CD4-positive, CD25-positive, alpha-beta regulatory T cell (primary cell): ENCODE measurements at places on chromosomes 5 and 9. TPM values are rescaled to one million over a fixed set of nuclear protein-coding genes. Genes with fewer than 3 reads are reported as not detected.

- H3K4me1 ChIP-seq: no peaks in the 10 kb centered on the region
- H3K36me3 ChIP-seq: no peaks in the 10 kb centered on the region
- no peak overlapping the region for H3K27ac ChIP-seq
- no peak overlapping the region for H3K4me3 ChIP-seq
- H3K27me3 ChIP-seq: no peaks in the 10 kb centered on the region
- DNase-seq: no peak
These were observed 236.2 kb upstream of the NFIL3 start for GRCh38 chr9:91659529-91660495.

The NME5 gene
- polyA plus RNA-seq: not detected

GRCh38 chr9:102842423-102842822 lies 152.7 kb upstream of the CYLC2 start:
- H3K4me1 ChIP-seq: no peaks in the 10 kb centered on the region
- H3K36me3 ChIP-seq: no peaks in the 10 kb centered on the region
- H3K27me3 ChIP-seq: no peaks in the 10 kb centered on the region
- no peak for DNase-seq

GRCh38 chr5:15013654-15014463 lies 142.3 kb upstream of the ANKH start:
- H3K4me1 ChIP-seq: no peaks in the 10 kb centered on the region
- no peak overlapping the region for H3K27ac ChIP-seq
- no peak overlapping the region for H3K4me3 ChIP-seq
- H3K36me3 ChIP-seq: no peaks in the 10 kb centered on the region
- DNase-seq: peak; percentile 31
